Fibroblast of the aortic adventitia (primary cell): ENCODE measurements at places on chromosomes 11 and 22. TPM values are rescaled to one million over a fixed set of nuclear protein-coding genes. Genes with fewer than 3 reads are reported as not detected.

The DNHD1 gene
- total RNA-seq: 6.7 and 8.2 TPM in 2 replicates

The F2 gene
- total RNA-seq: not detected in 2 replicates

The PARVG gene
- total RNA-seq: not detected in 2 replicates

The CLTCL1 gene
- 4.6 and 7.1 TPM in 2 replicates for total RNA-seq

The SORL1 gene
- 1.2 and 1.4 TPM in 2 replicates for total RNA-seq

The USP28 gene
- total RNA-seq: 11.0 and 22.4 TPM in 2 replicates

The TECTA gene
- 0.36 and 1.5 TPM in 2 replicates for total RNA-seq

The RIBC2 gene
- 5.7 TPM in 1 of 2 replicates, not detected in the other for total RNA-seq

The CLDN25 gene
- not detected in 2 replicates for total RNA-seq

The SMC1B gene
- 0.08 and 0.09 TPM in 2 replicates for total RNA-seq

The PDE2A gene
- total RNA-seq: 0.41 TPM in 1 of 2 replicates, not detected in the other
